ENCODE measurements at places on chromosomes 2 and 18. TPM values are rescaled to one million over a fixed set of nuclear protein-coding genes. Genes with fewer than 3 reads are reported as not detected.

HOXD10 gene
- total RNA-seq, result not detected

REG1B gene
- not detected for total RNA-seq

CIDEA gene
- total RNA-seq, result 0.84 TPM

CYTIP gene
- not detected for total RNA-seq

PECR gene
- total RNA-seq, result 7.0 TPM

IGFBP2 gene
- 38.7 TPM for total RNA-seq

ZAP70 gene
- total RNA-seq, result not detected

ABCG5 gene
- not detected for total RNA-seq

ZNF24 gene
- total RNA-seq, result 15.8 TPM

CDH20 gene
- under 0.01 TPM for total RNA-seq

EMILIN2 gene
- total RNA-seq, result 15.3 TPM
